ENCODE measurements at places on chromosomes 16 and 17. TPM values are rescaled to one million over a fixed set of nuclear protein-coding genes. Genes with fewer than 3 reads are reported as not detected.

DNA sequence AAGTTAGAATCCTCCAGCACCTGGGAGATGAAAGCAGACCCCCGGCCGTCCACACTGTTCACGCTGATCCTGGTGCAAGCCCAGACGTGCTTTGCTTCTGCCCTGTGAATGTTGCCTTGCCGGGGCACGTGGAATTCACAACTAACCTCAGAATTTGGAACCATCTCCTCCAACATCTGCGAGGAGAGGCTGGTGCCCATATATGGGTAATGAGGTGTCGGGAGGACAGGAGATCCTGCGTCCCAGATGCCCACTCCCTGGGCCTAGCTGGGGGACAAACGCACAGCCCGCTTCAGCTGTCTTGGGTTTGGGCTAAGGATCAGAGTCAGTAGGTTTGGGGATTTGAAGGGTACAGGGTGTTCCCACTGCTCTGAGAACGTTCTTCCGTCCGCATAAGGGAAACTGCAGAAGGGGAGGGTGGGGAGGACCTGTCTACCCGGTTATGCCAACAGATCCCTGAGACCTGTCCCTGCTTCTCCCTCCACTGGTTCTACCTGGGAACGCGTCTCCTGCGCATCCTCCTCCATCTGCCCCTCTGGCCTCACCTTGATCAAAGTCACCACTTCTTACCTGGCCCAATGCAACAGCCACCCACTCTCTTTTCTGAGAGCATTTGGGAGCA, 14.1 kb downstream of the PPL start:
- no peak for DNase-seq

DNA sequence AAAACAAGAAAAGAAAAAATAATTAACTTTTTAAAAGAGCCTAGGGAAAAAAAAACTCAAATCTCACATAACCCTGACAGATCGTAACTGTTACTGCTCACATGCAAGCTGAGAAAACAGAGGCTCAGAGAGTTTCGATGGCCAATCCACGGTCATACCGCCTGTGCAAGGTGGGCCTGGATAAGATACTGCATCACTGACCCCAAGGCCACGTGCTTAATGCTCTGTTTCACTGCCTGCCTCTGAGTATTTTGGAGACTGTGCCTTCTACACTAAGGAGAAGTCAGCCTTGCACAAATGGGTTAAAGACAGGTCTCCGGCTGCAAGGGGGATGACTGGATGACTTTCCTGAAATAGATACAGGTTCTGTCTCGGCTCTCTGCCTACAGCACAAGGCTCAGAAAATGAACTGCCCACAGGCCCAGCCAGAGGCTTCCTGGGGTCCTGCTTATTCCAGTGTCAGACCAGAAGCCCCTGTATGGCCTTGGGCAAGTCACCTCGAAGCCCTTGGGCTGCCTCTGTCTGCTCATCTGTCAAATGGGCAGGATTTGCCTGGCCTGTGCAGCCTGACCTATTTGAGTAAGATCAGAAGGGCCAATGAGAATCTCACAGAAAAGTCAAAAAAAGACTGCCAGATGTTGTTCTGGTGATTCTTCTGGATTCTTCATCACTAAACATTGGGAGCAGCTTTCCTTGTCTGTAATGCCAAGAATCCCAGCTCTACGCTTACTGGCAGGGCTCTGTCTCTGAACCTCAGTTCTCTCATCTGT, 25.8 kb downstream of the CNGB1 start:
- no peak for DNase-seq

- no peak for DNase-seq
These were observed 24.9 kb upstream of the CDC42EP4 start for GRCh38 chr17:73336408-73337329.

- no peak for DNase-seq
These were observed 452.4 kb upstream of the C16orf82 start for GRCh38 chr16:26614237-26614841.

GRCh38 chr17:36002631-36003030, 1.3 kb upstream of the CCL15 start:
- DNase-seq, result no peak

PRR35 gene
- total RNA-seq, result not detected

KCNH4 gene
- not detected for total RNA-seq

All from IMR-90 (cell line).